ENCODE measurements at places on chromosomes 6 and 20.

DNA sequence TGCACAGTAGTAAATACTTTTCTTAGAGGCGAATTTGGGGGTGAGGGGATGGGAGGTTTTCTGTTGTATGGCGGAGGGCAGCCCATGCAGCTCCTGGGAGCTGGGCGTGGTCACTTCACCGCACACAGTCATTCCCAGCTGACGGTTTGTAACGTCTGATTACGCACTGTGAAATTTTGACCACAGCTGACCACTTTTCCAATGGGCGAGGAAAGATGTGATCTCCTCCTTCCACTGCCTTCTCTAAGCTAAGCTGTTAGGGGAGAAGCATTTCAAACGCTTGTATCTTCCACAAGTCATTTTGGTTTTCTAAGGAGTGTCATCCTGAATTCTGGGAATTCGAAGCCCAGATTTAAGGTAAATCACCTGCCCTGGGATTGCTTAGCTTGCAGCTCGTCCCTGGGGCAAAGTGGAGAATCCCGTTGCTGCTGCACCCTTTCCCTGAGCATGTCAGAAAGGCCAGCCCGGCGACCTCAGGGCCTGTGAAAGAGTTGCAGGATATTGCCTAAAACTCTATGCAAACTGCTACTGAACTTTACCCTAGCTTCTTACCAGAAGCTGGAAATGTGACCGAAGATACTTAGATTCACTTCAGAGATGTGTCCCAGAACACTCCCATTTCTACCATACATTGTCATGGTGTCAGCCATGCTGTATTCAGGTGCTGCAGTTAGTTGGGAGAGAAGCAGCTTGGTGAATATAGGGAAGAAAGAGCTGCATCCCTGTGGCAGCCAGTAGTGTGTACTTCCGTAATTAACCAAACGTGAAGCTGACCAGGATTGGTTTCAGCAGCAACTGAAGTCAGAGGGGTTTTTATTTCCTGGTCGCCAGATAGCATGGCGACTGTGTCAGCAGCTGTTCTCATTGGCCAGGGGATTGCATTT, 58.9 kb downstream of the RREB1 start:
- no peak for DNase-seq

GRCh38 chr20:33262658-33263065, 20.4 kb upstream of the BPIFB1 start:
- DNase-seq, result peak; percentile 87

DNA sequence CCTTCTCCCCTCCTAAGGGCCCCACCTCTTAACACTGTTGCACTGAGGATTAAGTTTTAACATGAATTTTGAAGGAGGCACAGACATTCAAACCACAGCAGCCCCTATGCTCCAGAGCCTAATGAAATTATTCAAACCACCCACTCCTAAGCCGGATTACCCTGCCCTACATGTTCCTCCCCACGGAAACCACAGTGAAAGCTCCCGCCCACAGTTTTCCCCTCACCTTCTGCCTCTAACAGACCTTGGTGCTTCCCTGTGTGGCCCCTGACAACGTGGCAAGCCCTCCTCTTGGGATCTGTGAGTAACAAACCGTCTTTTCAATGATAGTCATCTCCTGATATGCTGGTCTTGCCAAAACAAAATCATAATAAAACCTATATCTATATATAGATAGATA, 74.8 kb downstream of the RIN2 start:
- DNase-seq, result no peak

DNA sequence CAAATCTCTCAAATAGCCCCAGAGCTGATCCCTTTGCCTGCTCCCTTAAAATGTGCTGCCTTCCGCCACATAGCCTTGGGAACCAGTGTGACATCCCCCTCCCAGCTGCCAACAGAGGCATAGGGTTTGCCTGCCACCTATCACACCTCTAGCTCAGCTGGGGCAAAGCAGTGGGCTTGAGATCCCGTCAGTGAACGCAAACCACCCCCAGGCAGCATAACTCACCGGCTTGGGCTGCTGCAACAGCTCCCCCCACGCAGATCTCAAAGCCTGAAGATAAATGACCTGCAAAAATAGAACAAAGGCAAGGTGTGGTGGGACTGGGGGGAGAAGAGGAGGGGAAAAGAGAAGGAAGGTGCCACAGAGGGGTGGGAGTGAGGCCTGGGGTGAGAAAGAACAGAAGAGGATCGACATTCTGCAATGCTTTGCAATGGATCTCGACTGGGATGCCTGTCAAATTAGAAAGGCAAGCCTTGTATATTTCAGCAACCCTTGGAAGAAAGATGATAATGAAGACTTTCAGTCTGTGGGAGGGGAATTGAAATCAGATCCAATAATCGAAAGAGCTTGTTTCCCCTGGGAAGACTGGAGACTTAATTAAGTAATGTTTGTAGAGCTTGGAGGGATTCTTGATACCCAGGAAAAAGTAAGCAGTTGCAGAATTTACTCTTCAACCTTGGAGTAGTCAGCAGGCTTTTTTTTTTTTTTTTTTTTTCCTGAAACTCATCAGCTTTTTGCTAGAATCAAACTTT, 1.3 kb downstream of the PDYN start:
- no peak for DNase-seq

DNA sequence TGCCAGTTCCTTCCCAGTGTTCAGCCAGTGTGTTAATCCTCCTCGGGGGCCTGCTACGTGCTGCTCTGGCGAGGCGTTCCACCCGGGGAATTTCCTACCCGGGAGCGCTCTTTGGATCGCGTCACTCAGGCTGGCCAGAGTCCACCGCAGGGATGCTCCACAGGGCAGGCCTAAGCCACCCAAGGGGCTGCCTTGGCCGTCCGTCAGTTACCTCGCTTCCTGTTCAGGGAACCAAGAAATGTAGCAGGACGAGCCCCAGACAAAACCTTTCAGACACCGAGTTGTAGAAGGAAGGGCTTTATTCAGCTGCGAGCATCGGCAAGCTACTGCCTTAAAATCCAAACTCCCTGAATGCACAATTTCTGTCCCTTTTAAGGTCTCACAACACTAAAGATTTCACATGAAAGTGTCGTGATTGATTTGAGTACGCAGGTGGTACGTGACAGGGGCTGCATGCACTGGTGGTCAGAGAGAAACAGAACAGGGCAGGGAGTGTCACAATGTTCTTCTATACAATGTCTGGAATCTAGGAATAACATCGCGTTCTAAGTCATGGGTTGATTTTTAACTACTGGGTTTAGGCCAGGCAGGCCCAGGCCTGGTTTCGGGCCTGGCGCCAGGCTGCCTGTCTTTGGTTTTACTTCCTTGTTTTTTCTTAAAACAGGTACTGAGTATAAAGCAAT, 15.7 kb upstream of the POU5F1 start:
- DNase-seq, result no peak

DNA sequence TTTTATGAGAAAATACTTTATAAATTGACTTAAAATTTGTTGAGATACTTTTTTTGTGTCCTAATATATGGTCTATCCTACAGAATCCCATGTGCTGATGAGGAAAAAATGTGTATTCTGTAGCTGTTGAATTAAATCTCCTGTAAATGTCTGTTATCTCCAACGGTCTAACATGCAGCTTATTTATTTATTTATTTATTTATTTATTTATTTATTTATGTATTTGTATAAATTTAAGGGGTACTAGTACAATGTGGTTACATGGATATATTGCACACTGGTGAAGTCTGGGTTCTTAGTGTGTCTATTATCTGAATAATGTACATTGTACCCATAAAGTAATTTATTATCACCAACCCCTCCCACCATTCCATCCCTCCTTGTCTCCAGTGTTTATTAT, 315.5 kb downstream of the TENT5A start:
- no peak for DNase-seq

GRCh38 chr20:5973172-5973571, 22.7 kb downstream of the MCM8 start:
- DNase-seq, result no peak

DNA sequence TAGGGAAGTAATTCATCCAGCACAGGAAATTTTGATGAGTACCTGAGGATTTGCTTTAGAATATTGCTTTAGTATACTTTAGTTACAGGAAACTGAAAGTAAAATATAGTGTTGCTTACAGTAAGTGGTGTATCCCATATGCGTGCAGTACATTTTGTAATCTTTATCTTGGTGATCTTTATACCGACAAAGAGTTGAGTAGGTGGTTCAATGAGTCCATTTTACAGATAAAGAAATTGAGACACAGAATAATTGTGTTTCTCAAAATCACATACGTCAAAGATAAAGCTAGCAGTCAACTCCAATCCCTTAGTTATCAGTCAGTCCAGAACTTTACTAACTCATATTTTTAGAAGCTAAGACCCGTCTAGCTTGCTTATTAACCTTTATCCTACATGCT, 65.8 kb upstream of the E2F3 start:
- DNase-seq, result no peak

DNA sequence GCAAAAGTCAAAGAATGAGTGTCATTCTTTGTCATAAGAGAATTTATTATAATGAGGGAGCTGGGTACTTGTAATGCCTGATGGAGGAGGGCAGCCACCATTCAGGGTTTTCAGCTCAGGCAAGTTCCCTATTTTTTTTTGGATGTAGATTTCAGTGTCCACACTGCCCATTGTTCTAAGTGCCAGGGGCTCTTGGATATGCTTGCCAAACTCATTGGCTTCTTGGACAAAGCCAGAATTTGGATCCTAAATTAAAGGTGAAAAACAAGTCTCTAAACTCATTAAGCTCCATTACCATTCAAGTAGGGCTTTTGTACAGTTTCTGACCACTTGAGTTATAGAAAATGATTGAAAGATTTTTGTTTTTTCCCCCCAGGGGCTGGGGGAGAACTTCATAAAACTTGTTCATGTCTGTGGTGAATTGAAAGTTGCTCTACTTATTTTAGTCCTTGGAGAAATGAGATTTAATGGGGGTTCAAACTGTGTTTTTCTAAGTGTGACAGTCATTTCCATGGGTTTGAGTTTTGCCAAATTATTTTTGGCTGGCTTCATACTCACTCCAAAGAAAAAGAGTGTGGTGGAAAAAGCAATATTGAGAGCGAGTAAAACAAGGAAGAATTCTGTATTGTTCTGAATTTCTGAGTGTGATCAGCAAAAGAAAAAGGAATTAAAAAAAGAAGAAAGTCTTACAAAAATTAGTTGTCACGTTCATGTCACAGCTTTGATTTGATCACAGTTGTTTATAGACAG, 46.0 kb downstream of the TIAM2 start:
- no peak for DNase-seq

DNA sequence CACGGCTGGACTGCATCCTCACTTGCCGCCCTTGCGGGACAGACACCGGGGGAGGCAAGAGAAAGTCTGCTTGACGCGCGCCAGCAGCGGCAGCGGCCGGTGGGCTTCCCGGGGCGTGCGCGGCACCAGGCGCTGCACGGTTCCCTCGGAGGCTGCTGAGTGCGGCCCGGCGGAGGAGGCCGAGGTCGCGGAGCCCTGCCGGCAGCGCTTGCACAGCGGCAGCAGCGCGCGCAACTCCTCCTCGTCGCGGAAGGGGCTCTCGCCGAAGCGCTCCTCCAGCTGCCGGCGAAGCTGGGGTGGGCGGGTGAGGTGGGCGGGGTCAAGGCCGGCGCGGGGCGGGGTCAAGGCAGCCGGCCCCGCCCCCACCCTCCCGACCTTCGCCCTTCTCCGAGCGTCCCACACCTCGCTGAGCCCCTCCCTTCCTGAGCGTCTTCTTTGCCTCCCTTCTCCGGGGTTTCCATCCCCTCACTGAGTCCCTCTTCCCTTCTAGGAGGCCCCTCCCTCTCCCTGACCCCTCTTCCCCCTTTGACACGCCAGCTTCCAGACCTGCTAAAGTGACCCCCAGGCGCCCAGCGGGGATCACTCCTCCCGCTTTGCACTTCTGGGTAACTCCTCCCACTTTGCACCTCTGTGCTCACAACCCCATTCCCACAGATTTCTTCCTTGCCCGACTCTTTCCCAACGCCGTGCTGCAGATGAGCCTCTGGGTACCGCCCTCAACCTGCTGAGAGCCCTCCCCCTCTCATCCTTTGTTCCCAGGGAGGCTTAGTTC, 8.8 kb downstream of the DUSP15 start:
- peak; percentile 20 for DNase-seq

- DNase-seq, result no peak
These were observed 34.0 kb downstream of the NT5E start for GRCh38 chr6:85483846-85484245.

GRCh38 chr6:156848533-156848932, 71.4 kb downstream of the ARID1B start:
- no peak for DNase-seq

- DNase-seq, result no peak
These were observed 504 bp downstream of the VPS16 start for GRCh38 chr20:2840967-2841531.

DNA sequence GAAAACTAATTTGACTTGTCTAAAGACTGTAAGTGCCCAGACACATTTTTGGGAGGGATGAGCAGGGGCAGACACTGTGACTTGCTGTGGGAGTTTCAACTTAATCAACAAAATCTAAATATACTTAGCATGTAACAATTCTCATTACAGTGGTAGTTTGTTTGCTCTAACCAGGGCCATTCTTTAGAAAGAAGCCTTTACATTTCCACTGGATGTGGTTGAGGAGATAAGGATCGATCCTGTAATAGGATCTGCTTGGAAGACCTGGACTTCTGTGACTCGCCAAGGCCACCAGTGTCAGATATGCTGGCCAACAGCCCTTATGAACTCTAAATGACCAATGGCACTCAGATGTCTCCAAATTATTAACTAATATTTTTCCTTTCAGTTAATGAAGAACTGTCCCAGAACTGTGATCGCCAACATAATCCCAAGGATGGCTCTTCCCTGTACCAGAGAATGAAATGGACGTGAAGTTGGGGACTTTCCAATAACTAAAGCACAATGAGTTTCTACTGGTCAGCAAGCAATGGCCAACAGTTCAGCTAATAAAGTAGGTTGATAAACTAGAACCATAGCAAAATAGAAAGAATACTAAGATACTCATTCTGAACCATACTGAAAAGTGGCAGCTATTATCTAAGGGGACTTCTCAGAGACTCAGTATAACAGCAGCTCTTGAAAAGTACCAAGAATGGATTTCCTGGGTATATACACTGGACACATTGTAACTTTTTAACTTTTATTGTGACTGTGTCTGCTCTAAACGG, 7.5 kb downstream of the SMLR1 start:
- DNase-seq, result no peak

GRCh38 chr6:10771371-10771894, 23.8 kb downstream of the TMEM14B start:
- DNase-seq, result no peak

GRCh38 chr6:168133687-168134559, 54.9 kb upstream of the FRMD1 start:
- DNase-seq, result no peak

DNA sequence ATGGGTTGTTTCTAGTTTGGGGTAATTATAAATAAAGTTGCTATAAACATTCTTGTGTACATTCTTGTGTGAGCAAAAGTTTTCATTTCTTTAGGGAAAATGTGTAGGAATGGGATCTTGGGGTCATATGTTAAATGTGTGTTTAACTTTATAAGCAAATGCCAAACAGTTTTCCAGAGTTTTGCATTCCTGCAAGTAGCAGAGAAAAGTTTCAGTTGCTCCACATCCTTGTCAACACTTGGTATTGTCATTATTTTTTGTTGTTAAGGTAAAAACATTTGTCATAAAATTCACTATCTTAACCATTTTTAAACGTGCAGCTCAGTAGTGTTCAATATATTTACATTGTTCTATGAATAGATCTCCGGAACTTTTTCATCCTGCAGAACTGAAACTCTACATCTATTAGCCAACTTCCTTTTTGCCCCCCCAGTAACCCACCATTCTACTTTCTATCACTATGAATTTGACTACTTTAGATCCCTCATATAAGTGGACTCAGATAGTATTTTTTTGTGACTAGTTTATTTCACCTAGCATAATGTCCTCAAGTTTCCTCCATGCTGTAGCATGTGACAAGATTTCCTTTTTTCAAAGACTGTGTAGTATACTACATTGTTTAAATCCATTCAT, 48.4 kb downstream of the PHACTR2 start:
- DNase-seq, result no peak
